Forelimb muscle (tissue), 1 donor: ENCODE measurements at places on chromosomes 3 and 15. TPM values are rescaled to one million over a fixed set of nuclear protein-coding genes. Genes with fewer than 3 reads are reported as not detected.

GRCh38 chr3:11188231-11188630, 33.9 kb downstream of the HRH1 start:
- DNase-seq, result no peak

GRCh38 chr15:89928421-89928820, 15.7 kb upstream of the ARPIN start:
- DNase-seq, result no peak

GRCh38 chr3:180199417-180199995, 162.8 kb upstream of the PEX5L start:
- DNase-seq, result no peak

DNA sequence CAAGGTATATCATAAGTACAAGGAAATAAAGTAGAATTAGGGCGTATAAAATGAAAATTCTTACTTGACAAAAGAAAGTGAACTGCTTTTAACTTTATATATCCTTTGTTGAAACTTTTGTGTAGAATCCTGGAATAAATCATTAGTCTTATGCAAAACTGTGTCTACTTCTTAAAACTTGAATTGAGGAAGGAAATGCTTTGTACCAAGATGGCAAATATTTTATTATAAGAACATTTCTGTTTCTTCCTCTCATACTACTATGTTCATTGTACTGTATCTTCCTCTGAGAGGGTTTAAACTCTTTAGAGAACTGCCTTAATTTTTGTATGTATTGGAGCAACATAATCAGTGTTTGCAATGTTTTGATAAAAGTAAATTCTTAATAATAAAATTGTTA, 42.0 kb downstream of the RASA2 start:
- DNase-seq, result no peak

Gene ONECUT1
- not detected for polyA plus RNA-seq

Gene C3orf22
- polyA plus RNA-seq, result not detected

Gene SLC22A14
- 0.39 TPM for polyA plus RNA-seq

Gene CGGBP1
- polyA plus RNA-seq, result 81.1 TPM

Gene GOLGA8T
- not detected for polyA plus RNA-seq

Gene ELL3
- 1.8 TPM for polyA plus RNA-seq

Gene PCSK6
- 10.2 TPM for polyA plus RNA-seq
